ENCODE measurements at places on chromosomes 2 and 18.
A peak's percentile ranks its signal among the peaks of the same experiment; 100 is the strongest.

DNA sequence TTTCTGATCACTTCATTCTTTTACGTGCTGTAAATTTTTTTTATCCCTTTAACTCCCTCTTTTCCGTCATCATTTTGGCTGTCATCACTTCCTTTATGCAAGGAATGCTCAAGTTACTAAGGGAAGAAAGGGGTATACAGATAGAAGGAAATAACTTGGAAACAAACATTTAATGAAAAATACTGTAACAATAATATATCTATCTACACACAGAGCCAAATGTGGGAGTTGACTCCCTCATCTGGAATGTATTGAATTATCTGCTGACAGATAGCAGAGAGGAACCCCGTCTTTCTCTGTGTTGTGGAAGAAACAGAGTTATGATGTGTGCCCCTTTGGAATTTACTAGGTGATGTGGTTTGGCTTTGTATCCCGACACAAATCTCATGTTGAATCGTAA is 182.5 kb upstream of the NXPH2 start:
- DNase-seq, result no peak

GRCh38 chr18:22507055-22507454 is 89.3 kb upstream of the CTAGE1 start:
- DNase-seq, result no peak

DNA sequence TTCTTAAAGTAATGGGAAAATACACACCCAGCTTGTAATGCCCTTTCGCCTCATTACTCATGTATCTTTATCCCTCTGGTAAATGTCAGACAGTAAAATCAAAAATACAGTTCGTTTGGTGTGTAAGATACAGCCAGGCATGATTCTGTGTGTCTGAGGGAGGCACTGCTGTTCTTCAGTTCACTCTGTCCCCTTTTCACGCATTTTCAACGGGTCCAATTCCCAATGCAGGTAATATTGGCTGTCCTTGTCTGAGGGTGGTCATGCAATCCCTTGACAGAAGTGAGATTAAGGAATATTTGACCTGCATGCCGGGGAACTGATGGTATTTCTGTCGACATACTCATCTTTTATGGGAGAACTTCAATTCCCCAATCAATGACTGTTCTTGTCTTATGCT is 587.2 kb upstream of the NXPH2 start:
- DNase-seq, result no peak

GRCh38 chr2:46970334-46971288 is 55.0 kb upstream of the MCFD2 start:
- peak; percentile 29 for DNase-seq

GRCh38 chr2:88489181-88489580 is 36.7 kb upstream of the FOXI3 start:
- DNase-seq, result no peak

- no peak for DNase-seq
Observed at GRCh38 chr2:210557721-210558120, 1.3 kb downstream of the CPS1 start.

GRCh38 chr18:8299054-8299980 is 309.9 kb upstream of the RAB12 start:
- DNase-seq, result no peak

GRCh38 chr18:6626457-6626856 is 103.1 kb upstream of the ARHGAP28 start:
- no peak for DNase-seq

Measured in B cell (primary cell).